ENCODE measurements at places on chromosomes 16 and 17.

- DNase-seq, result no peak
Measured at GRCh38 chr16:81848306-81848853, 69.3 kb downstream of the PLCG2 start.

DNA sequence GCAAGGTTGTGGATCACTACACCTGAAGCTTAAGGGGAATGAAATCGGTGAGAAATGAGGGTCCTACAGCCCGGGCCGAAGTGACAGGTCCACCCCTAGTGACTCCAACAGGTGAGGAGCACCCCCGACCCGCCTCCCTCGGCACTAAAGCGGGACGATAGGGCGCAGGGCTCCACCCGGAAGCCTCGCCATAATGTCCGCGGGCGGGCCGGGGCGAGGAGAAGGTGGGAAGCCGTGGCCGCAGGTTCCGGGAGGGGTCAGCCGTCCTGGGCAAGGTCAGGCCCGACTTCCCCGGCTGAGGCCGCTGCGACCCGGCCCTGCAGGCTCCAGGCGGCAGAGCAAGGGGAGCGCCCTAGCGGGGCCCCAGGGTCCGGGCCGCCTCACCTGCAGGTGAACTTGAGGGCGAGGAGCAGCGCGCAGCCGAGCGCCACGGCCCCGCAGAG, 543 bp downstream of the TXNDC11 start:
- peak; percentile 22 for DNase-seq

GRCh38 chr17:69147460-69147859, 5.8 kb upstream of the ABCA6 start:
- no peak for DNase-seq

- DNase-seq, result peak; percentile 82
Measured at GRCh38 chr17:63700528-63701455, 867 bp upstream of the LIMD2 start.

GRCh38 chr17:67413388-67413787, 36.3 kb downstream of the PITPNC1 start:
- no peak for DNase-seq

GRCh38 chr17:7508145-7508544, 24.0 kb downstream of the POLR2A start:
- DNase-seq, result no peak

- no peak for DNase-seq
Measured at GRCh38 chr17:21453144-21453898, 77.2 kb downstream of the KCNJ12 start.

Measured in T-helper 2 cell (primary cell).